ENCODE measurements at places on chromosomes 12 and 14.

GRCh38 chr12:75722714-75723200 lies 211.3 kb upstream of the KRR1 start:
- no peak for DNase-seq

GRCh38 chr12:54374562-54375258 lies 9.8 kb downstream of the ZNF385A start:
- no peak for DNase-seq

GRCh38 chr14:77343662-77344061 lies 22.8 kb downstream of the GSTZ1 start:
- no peak for DNase-seq

DNA sequence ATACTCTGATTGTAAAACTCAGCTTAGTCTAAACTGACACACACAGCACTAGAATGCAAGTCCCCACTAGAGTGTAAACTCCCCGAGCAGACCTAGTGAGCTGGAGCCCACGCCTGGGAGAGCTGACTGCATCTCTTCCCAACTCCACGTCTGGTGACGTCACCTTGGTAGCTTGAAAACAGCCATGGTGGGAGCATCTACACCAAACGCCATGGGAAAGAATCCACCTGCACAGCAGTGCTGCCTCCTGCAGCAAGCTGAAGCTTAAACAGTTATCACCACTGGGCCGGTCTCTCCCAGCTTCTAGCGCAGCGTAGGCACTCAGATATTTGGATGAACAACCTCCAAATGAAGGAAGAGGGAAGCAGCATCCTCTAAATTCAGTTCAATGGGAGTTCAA lies 4.3 kb upstream of the PAPLN start:
- no peak for DNase-seq

DNA sequence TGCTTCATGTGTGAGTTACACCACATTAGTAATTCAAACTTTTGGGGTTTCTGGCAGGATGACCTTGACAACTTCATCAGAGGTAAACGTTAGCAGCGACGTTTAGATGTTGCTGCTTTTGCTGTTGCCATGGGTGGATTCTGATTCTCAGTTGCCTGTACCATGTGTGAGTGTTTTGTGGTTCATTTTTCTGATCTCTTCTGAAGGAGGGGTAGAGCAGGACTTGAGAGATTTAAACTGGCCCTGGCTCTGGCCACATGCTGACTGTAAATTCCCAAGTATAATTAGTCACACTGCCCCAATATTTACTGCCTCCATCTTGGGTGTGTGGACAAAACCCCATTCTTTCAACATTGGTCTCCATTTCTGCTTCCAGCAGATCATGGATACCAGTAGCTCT lies 110.4 kb downstream of the ETV6 start:
- DNase-seq, result no peak

- no peak for DNase-seq
Measured at GRCh38 chr14:95500201-95500681, 16.2 kb downstream of the SYNE3 start.

DNA sequence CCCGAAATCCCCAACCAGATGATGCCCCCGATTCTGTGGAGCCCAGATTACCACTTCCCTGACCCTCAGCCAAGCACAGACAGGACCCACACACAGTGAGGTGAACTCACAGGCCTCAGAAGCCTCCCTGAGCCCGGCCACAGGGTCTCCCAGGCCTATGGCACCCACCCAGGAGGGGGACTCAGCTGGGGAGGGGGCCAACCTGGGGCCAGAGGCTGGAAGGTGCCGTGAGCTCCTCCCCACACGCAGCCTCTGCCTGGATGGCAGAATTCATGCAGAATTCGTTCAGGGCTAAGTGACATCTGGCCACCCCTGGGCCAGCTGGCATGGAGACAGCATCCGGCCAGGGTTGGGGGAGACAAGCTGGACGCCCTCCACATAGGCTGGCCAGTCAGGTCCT lies 11.8 kb downstream of the TMEM179 start:
- DNase-seq, result no peak

- peak; percentile 52 for DNase-seq
Measured at GRCh38 chr14:102923201-102923924, 900 bp downstream of the AMN start.

DNA sequence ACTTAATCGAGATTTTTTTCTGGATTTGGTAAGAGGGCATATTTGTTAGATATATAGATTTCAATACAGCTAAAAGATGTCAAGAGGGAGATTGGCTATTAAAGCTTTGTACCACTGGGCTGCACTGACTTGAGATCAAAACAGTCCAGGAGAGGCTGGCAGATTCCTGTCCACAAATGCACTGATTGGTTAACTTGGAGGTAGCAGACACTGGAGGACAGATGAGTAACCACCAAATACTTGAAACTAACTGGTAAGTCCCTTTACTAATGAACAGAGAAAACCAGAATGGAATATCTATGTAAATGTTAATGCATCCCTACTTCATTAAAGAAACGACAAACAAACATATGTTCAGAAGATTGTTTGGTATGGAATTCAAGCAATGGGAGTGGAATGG lies 416.6 kb downstream of the LRIG3 start:
- no peak for DNase-seq

- DNase-seq, result no peak
Measured at GRCh38 chr12:56728139-56728861, 3.2 kb upstream of the NACA start.

DNA sequence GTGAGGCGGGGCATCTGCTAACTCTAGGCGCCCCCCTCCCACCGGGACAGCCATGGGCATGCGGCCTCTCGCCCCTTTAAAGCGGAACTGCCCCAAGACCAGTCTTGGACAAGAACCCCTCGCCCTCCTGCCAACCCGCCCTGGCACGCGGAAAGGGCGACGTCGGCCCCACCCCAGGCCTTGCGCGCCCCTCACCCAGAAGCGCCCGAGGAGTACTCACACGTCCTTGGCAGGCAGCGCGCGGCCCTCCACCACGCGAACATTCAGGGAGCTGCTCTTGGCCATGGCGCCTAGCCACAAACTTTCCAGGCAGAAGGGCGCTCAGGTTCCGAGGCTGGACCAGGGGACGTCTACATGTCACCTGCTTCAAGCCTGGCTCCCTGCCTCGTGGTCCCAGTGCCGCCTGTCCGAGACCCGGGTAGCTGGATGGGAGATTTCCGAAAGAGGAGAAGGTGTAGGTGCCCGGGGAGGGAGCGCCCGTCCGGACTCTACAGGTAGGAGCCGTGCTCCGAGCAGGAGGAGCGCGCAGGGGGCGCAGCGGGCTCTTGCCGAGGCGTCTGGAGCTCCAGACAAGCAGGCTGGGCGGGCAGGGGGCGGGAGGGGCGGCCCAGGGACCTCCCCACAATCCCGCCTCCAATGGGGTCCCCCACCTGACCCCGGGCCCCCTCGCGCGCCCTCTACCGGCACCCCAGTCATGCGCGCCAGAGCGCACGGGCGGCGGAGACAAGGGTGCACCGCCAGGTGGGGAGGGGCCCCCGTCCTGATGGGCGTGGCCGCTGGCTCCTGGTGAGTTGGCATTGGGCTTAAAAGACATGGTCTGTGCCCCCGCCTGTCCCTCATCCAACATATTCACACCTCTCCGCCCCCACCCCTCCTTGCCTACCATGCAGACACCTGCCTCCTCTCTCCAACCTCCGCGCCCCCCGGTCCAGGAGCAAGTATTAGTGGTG lies at the start of gene RASAL1:
Gene RASAL1 (minus strand): TSS at position 584 of the 950 bp plus-strand sequence. CDS start 299 bp downstream, at position 285.
- no peak for DNase-seq

DNA sequence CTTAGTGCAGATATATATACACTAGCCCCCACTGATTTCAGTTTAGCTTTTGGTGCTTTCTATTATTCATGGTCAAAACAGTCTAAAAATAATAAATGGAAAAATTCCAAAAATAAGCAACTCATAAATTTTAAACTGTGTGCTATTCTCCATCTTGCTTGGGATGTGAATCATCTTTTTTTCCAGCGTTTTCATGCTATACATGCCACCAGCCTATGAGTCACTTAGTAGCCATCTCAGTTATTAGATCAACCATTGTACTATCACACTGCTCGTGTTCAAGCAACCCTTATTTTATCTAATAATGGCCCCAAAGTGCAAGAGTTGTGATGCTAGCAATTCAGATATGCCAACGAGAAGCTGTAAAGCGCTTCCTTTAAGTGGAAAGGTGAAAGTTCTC lies 73.9 kb upstream of the KRR1 start:
- no peak for DNase-seq

DNA sequence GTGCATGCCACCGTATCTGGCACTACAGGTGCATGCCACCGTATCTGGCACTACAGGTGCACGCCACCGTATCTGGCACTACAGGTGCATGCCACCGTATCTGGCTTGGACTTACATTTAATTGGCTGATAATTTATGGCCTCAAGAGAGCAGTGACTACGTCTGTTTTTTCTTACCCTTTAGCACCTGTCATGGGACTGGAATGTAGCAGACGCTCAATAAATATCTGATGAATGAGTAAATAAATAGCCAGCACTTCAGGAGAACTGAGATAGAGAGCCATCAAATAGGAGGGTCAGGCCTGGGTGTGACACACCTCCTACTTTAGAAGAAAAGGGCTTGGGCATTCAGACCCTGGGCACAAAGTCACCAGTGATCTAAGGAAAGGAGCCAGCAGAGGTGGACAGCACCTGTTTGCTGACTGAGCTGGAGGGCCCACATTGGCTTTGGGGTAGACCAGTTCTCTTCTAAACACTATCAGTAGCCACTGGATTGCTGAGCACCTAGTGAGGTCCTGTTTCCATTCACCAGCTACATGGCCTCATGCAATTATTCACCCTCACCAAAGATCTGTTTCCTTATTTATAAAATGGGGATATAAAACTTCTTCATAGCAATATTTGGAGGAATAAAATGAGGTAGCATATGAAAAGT lies 50.1 kb downstream of the RFX4 start:
- DNase-seq, result no peak

GRCh38 chr12:39392154-39392925 lies 50.6 kb downstream of the KIF21A start:
- no peak for DNase-seq

DNA sequence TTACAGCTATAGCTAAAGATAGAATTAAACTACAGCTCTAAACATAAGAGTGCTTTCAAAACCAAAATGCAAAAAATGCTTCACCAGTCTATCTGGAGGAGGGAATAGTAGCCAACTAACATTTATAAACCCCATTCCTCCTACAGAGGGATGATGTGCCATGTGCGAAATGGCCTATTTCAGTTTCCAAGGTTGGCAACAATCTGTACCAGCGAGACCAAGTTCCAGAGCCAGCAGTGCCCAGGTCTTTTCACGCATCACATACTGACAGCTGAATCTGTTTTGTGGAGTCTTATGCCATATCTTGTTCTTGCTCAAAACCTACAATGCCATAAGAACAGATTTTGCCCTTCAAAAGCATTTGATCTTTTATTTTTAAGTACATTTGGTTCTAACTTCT lies 24.5 kb downstream of the NELL2 start:
- DNase-seq, result no peak

- peak; percentile 72 for DNase-seq
Measured at GRCh38 chr14:104795781-104796686, 486 bp upstream of the AKT1 start.

GRCh38 chr14:65290830-65291229 lies 121.7 kb upstream of the FUT8 start:
- no peak for DNase-seq

DNA sequence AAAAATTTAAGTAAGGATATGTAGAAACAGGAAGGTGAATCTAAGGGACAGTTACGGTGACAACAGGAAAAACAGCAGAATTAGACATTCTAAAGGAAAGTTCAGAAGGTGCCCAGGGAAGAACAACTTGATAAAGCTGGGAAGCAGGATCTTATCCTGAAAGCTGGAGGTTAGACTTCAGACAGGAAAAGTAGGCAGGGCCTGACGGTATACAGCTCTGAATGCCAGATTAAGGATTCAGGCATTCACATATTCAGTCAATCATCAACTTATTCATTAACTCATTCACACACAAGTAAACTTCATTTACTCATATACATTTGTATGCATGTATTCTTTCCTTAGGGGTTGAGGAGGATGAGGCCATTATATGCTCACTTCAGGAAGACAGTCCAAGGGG lies 81.3 kb downstream of the RALGAPA1 start:
- DNase-seq, result no peak

DNA sequence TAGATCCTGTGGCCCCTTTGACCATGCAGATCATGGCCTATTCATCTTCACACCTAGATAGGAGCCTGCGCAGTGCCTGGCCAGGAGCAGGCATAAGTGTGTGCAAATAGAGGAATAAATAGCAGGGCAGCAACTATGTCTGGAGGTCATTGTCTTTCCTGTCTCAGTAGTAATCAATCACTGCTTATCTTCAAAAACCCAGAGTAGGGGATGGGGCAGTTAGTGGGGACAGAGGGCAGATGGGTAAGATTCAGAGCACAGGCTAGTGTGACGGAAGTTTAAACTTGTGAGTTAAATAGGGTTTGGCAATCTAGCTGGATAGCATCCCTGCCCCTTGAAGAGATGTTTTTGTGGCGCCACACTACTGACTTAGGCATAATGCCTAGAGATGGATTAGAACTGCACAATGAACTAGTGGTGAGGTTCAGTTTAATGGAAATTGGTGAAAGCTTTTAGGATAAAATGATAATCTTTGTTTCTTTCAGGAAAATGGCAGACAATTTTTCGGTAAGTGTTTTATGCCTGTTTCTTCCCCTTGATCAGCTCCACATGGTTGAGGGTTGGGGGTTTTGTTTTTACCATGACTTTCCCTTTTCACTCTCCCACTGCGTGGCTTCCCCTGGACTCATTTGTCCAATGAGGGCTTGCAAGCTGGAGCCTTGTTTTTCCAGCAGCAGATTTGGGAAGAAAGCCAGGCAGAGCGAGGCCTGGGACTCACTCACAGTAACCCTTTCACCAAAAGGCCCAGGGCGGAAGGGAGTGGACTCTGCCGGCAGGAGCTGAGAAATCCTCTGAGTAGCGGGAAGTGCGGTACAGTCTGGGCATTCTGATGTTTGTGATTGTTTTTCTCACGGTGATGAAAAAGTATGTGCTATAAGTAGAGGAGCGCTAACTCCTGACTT lies 8.1 kb downstream of the LGALS3 start:
- no peak for DNase-seq

DNA sequence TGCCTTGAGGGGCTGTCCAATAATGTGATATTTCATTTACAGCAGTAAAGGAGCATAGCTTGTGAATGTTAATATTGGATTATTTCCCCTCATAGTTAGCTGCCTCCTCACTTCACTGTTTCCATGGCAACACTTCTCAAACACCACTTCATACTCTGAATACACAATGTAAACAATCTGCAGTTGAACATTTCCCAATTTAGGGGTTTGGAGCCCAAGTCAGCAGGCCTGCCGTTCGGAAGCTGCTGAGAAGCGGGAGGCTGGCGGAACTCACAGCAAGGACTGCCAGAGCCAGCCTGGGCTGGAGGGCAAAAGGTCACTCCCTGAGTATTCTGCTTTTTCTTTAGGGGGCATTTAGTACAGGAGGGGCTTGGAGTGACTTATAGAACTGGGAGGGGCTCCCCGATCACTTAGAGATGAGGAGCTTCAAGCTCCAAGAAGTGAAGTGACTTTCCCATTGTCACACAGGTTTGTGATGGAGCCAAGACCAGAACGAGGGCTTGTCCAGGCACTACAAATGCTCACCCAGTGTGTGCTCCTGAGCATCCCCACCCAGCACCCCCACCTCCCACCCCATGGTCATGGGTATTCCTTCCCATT lies 12.1 kb upstream of the SLC24A4 start:
- no peak for DNase-seq

DNA sequence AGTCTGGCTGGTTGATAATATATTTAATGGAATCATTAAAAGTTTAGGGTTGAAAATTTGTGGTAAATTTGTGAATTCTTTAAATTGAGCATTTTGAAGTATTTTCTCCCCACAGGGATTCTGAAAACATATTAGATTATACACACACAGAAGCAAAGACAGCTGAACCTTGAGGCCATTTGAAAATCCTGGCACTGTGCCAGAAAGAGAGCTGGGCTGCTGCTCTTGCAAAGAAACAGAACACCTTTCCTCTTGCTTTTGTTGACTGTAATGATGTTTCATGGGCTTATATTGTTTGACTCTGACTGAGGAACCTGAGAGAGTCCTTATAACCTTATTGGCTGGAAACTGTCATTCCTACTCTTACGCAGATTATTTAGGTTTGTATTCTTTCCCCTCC lies 4.8 kb downstream of the RNF34 start:
- peak; percentile 13 for DNase-seq

Measured in HuH-7 (cell line).